ENCODE measurements at places on chromosomes 11 and 22.

- no peak for DNase-seq
- no peaks in the 10 kb centered on the region for H3K36me3 ChIP-seq
- H3K27me3 ChIP-seq, result no peaks in the 10 kb centered on the region
- no peak overlapping the region for H3K4me3 ChIP-seq
- H3K27ac ChIP-seq, result no peak overlapping the region
Observed at GRCh38 chr11:61996933-61997332, 29.5 kb upstream of the FTH1 start.

GRCh38 chr11:95330302-95330701 is 99.3 kb upstream of the SESN3 start:
- no peak for DNase-seq
- no peaks in the 10 kb centered on the region for H3K36me3 ChIP-seq
- H3K27me3 ChIP-seq, result no peaks in the 10 kb centered on the region
- no peak overlapping the region for H3K27ac ChIP-seq
- no peak overlapping the region for H3K4me3 ChIP-seq

DNA sequence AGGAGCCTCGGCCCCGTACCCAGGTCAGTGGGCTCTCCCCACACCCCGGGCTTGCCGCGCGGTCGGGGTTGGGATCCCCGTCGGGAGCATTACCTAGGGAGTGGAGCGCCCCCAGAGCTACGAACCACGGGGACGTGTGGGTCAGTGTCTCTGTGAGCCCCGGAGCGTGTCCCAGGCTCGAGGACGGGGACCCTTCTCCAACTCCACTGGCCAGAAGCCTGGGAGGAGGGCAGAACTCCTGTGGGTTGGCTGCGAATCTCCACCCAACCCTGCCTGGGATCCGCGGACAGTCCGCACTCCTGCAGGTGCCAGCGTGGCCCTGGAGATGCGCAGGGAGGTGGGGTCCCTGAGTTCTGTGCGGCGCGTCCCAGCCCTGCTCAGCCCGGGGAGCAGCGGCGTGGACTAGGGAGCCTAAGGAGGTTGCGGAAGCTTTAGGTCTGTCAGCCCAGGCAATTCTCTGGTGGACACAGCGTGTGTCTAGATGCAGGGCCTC is 346 bp downstream of the PPFIBP2 start:
- no peaks in the 10 kb centered on the region for H3K36me3 ChIP-seq
- no peaks in the 10 kb centered on the region for H3K27me3 ChIP-seq
- no peak for DNase-seq
- H3K27ac ChIP-seq, result peak overlapping the region; percentile 92

- H3K27me3 ChIP-seq, result no peaks in the 10 kb centered on the region
- H3K27ac ChIP-seq, result no peak overlapping the region
- H3K4me1 ChIP-seq, result no peaks in the 10 kb centered on the region
- DNase-seq, result no peak
- no peaks in the 10 kb centered on the region for H3K36me3 ChIP-seq
- no peak overlapping the region for H3K4me3 ChIP-seq
Observed at GRCh38 chr11:18789942-18790341, 1.7 kb downstream of the PTPN5 start.
